ENCODE measurements at places on chromosomes 16 and 17. TPM values are rescaled to one million over a fixed set of nuclear protein-coding genes. Genes with fewer than 3 reads are reported as not detected.

DNA sequence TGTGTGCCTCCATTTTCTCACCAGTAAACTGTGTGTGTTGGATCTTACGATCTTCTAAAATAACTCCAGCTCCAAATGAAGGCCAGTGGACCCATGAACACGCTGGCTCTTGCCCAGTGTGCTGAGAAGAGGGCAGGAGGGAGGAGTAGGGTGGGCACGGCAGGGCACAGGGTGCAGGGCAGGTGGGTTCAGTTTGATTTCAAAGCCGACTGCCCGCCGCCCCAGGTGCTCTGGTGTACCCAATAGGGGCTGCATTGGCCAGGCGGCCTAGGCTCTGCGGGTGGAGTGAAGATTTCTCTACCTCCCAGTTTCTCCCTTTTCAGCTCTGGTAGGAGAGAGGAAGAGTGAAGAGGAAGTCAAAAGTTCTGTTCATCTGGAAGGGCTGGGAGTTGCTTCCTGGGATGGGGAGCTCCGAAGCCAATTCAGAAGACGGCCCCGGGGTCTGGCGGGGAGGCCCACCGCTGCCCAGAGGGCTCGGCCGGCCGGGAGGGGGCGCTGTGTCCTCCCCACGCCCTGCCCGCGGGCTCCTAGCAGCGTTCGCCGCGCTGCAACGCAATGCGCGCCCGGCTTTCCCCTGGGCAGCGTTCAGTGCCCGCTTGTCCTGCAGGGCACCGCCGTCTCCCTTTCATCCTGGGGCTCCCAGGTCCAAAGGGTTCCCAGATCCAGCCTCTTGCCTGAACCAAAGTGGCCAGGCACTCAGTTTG lies 1.1 kb upstream of the CRHR1 start:
- H3K4me1 ChIP-seq: peaks cover 20% of the 10 kb centered on the region
- H3K27me3 ChIP-seq: peaks cover 44% of the 10 kb centered on the region
- H3K27ac ChIP-seq: no peak overlapping the region
- peak overlapping the region; percentile 34 for H3K4me3 ChIP-seq

DNA sequence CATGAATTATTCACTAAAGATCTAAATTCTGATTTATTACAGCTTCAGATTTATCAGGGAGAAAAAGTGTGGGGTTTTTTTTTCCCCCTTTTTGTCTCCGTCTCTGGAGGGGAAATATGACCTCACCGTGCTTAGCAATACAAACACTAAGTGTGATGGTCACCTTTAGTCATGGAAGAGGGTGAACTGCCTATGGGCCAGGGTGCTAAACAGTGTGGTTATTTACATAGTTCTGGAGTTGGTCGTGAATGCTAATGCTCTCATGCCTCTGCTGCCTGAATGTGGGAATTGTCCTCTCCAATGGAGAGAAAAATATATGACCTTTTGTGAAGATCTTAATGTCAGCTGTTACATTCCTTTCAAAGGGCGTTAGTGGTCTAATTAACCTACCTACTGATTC lies 44.8 kb upstream of the MSI2 start:
- H3K27me3 ChIP-seq: no peaks in the 10 kb centered on the region
- no peak overlapping the region for H3K4me3 ChIP-seq
- no peak for DNase-seq
- H3K4me1 ChIP-seq: no peaks in the 10 kb centered on the region

DNA sequence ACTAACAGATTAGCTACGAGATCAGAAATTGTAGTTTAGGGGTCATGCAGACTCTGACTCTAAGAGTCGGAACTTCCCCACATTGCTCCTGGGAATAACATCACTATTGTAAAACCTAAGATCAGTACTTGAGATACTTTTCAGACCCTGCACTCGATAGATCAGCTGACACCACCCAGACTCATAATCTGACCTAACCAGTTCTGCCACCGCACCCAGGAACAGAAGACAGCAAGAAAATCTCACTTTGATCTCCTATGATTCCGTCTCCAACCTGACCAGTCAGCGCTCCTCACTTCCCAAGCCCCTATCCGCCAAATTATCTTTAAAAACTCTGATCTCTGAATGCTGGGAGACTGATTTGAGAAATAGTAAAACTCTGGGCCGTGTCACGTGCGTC lies 27.2 kb upstream of the ASGR2 start:
- H3K4me1 ChIP-seq: no peaks in the 10 kb centered on the region
- no peak overlapping the region for H3K4me3 ChIP-seq
- no peak for DNase-seq
- H3K27ac ChIP-seq: no peak overlapping the region

DNA sequence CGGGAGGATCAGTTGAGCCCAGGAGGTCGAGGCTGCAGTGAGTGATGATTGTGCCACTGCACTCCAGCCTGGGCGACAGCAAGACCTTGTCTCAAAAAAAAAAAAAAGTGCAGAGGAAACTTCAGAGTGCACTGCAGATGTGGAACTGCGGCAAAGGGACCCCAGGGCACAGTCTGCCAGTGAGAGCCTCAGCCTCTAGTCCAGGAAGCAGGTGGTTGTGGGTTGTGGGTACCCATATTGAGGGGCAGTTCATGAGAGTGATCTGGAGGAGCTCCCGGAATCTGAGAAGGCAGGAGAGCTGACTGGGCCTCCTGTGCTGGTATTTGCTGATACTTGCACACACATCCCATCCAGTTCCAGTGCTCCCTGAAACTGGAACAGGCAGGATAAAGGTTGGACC lies 13.1 kb downstream of the FOXN1 start:
- H3K4me1 ChIP-seq: no peaks in the 10 kb centered on the region
- no peak for DNase-seq
- no peak overlapping the region for H3K4me3 ChIP-seq
- no peaks in the 10 kb centered on the region for H3K36me3 ChIP-seq
- H3K27ac ChIP-seq: no peak overlapping the region

- no peak overlapping the region for H3K27ac ChIP-seq
- no peak overlapping the region for H3K4me3 ChIP-seq
- DNase-seq: no peak
- H3K27me3 ChIP-seq: no peaks in the 10 kb centered on the region
- H3K36me3 ChIP-seq: no peaks in the 10 kb centered on the region
These were observed 17.0 kb upstream of the CCL13 start for GRCh38 chr17:34339138-34339770.

DNA sequence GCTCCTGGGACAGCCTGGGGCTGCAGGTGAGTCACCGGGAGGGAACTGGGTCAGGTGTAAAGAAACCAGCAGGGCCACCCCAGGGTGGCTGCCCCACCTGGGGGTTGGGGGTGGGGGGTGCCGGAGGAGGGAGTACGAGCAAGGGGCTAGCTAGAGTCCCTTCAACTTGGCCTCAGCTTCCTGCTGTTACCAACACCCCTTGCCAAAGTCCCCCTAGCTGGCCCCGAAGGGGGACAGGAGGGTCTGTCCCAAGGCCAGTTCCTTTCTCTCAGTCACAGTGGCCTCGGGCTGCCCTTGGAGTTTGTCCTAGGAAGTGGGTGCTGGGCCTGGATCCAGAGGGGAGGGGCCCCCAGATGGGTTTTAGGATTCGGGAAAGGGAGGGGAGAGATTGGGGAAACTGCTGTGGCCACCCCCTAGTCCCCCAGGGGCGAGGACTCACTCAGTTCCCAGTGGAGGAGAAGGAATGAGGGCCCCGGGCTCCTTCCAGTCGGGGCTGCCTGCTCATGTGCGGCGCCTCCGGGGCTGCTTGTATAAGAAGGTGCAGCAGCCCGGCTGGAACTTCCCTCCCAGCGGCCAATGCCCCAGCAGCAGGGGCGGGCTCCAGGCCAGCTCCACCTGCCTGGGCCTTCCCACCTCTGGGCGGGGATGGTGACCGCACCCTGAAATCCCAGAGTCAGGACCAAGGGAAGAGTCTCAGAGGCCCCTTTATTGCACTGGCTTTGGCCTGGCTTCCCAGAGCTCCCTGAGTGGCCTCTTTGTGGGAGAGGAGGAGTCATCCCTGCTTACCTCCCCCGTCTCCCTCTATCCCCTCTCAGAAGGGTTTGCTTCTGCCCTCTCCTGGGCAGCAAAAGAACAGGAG lies 7.3 kb downstream of the ARHGAP27 start:
- no peak overlapping the region for H3K27ac ChIP-seq
- no peak for DNase-seq
- no peaks in the 10 kb centered on the region for H3K36me3 ChIP-seq

DNA sequence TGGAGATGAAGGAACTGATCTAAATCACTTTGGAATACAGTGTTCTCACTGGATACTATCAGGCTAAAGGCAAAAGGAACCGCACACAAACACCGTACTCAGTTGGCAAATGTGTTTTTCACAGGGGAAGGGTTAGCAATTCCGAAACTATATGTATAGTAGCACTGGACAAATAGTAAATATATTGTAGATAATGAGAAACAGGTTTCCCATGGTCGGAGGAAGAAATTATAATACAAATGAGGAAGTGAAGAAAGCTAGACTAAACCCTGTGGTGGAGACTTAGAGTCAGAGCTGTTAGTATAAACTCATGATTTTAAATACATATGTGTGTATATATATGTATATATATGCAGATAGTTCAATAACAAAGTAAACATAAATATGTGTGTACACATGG lies 414.1 kb upstream of the SALL1 start:
- H3K27me3 ChIP-seq: no peaks in the 10 kb centered on the region
- DNase-seq: no peak
- H3K36me3 ChIP-seq: no peaks in the 10 kb centered on the region
- H3K27ac ChIP-seq: no peak overlapping the region
- H3K4me1 ChIP-seq: no peaks in the 10 kb centered on the region
- H3K4me3 ChIP-seq: no peak overlapping the region

- H3K4me3 ChIP-seq: no peak overlapping the region
- no peak overlapping the region for H3K27ac ChIP-seq
- no peaks in the 10 kb centered on the region for H3K4me1 ChIP-seq
- no peaks in the 10 kb centered on the region for H3K27me3 ChIP-seq
These were observed 30.0 kb downstream of the SF3B3 start for GRCh38 chr16:70553645-70554044.

- peaks cover 20% of the 10 kb centered on the region for H3K27me3 ChIP-seq
- DNase-seq: no peak
- H3K36me3 ChIP-seq: no peaks in the 10 kb centered on the region
- peaks cover 11% of the 10 kb centered on the region for H3K4me1 ChIP-seq
These were observed 119.7 kb upstream of the CIBAR2 start for GRCh38 chr16:85231959-85232358.

GRCh38 chr17:17091276-17091675 lies 49.0 kb downstream of the MPRIP start:
- H3K4me1 ChIP-seq: peaks cover 35% of the 10 kb centered on the region
- DNase-seq: no peak
- H3K27ac ChIP-seq: no peak overlapping the region
- no peaks in the 10 kb centered on the region for H3K27me3 ChIP-seq
- no peak overlapping the region for H3K4me3 ChIP-seq

DNA sequence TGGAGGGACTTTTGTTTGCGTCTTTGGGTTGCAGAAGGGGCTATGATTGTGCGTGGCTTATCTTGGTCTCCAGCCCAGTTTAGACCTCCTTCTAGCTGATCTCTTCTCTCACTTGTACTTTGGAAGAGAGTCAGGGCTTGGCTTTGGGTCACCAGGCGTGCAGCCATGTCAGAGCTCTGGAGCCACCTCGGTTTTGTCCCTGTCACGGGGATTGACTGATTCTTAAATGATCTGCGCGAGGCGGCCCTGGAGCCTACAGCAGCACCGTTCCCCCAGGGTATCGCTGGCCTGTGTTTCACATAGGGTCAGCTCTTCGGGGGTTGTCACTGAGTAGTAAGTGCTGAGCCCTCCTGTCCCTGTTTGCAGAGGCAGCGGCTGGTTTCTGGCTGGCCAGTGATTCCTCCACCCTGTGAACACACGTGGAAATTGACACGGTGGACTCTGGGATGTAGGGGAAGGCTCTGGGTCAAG lies 209.8 kb upstream of the CHMP6 start:
- H3K36me3 ChIP-seq: peaks cover 14% of the 10 kb centered on the region
- no peak for DNase-seq
- peaks cover 68% of the 10 kb centered on the region for H3K4me1 ChIP-seq
- H3K4me3 ChIP-seq: no peak overlapping the region

DNA sequence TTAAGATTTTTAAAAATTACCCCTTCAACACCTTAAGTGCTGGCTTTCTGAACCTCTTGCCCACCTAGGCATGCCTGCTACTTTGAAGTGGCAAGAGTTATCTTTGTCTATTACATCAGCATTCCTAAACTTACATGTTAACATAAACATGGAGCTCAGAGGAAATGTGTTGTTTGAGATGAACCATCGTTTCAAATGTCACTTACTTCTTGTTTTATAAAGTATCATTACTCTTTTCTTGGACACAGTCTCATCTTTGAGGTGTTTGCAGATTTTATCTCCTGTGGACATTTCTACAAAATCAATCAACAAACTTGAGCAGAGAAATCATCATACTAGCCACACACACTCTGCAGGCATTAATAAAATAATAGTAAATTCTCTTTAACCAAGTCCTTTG lies 184.9 kb downstream of the WWOX start:
- H3K27ac ChIP-seq: no peak overlapping the region
- no peaks in the 10 kb centered on the region for H3K27me3 ChIP-seq
- H3K36me3 ChIP-seq: no peaks in the 10 kb centered on the region
- H3K4me1 ChIP-seq: no peaks in the 10 kb centered on the region
- H3K4me3 ChIP-seq: no peak overlapping the region

Gene HBQ1
- not detected for total RNA-seq

Gene DNAH17
- not detected for total RNA-seq

Gene TLCD2
- 0.19 TPM for total RNA-seq

Gene IGSF6
- 0.31 TPM for total RNA-seq

Gene MT1A
- not detected for total RNA-seq

Gene HOXB9
- total RNA-seq: not detected

Gene ALOXE3
- 0.81 TPM for total RNA-seq

Gene TBX6
- total RNA-seq: 0.47 TPM
